ENCODE measurements at places on chromosomes 7 and 10.

GRCh38 chr10:123160311-123160980 is 6.2 kb downstream of the BUB3 start:
- no peak for DNase-seq

- no peak for DNase-seq
Measured at GRCh38 chr7:21113609-21114415, 314.1 kb upstream of the SP4 start.

- DNase-seq = no peak
Measured at GRCh38 chr10:987620-987869, 689 bp upstream of the GTPBP4 start.

GRCh38 chr7:132882714-132883428 is 199.0 kb downstream of the CHCHD3 start:
- DNase-seq = no peak

GRCh38 chr7:126656165-126656564 is 596.6 kb downstream of the GRM8 start:
- no peak for DNase-seq

DNA sequence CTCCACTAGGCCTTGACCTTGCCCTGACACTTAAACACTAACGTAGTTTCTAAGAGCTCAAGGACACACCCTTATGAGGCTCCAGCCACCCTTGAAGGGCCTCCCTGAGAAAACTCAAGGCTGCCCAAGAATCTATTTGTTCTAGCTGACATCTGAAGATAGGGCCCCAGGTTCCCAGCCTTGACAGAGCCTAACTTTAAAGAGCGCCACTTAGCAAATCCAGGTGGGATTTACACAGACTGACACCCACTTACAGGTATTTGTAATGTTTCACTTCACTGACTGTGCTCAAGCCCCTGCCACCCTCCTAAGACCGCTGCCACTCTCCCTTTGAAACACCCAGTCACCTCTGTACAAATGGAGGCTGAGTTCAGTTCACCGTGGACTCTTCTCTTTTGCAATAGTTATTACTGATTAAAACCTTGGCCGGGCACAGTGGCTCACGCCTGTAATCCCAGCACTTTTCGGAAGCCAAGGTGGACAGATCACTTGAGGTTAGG is 90.4 kb downstream of the SVOPL start:
- DNase-seq = no peak

- DNase-seq = no peak
Measured at GRCh38 chr10:83536426-83536825, 602.9 kb upstream of the GHITM start.

DNA sequence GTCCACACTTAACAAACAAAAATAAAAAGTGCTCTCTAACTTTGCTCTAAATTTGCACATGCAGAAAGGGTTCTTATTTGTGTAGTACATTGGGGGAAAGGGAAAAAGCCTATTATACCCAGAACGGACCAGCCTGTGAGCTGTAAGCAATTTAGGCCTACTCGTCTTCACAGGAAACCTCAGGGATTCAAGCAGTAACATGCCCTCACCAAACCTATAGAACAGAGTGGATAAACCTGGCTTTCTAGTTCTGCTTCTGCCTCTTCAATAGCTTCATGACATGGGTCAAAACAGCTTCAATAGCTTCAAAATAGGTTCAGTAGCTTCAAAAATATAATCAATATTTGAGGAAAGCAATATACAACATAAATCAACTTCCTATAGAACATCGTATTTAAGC is 163.7 kb downstream of the ARL4A start:
- no peak for DNase-seq

Data from cardiac muscle cell (in vitro differentiated cells and primary cell).